ENCODE measurements at places on chromosomes 1 and 21.

DNA sequence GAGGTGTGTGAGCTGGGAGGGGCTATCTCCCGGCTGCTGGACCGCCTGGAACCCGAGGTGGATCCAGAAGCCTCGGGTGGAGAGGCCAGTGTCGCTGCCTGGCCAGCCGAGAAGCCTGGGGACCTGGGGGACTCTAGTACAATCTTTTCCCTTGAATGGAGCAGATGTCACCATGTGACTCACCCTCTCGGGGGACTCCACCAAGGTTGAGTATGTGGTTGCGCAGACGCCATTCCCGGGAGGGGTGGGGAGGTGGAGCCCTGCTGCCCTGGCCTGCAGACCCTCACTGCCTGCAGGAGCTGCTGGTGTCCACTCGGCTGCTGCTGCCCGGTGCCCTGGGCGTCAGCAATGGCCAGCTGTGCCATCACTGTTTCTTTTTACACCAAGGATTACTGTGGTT is 40.3 kb downstream of the TP73 start:
- no peak for DNase-seq

GRCh38 chr1:31111290-31111951 is 45.9 kb upstream of the PUM1 start:
- DNase-seq, result no peak

DNA sequence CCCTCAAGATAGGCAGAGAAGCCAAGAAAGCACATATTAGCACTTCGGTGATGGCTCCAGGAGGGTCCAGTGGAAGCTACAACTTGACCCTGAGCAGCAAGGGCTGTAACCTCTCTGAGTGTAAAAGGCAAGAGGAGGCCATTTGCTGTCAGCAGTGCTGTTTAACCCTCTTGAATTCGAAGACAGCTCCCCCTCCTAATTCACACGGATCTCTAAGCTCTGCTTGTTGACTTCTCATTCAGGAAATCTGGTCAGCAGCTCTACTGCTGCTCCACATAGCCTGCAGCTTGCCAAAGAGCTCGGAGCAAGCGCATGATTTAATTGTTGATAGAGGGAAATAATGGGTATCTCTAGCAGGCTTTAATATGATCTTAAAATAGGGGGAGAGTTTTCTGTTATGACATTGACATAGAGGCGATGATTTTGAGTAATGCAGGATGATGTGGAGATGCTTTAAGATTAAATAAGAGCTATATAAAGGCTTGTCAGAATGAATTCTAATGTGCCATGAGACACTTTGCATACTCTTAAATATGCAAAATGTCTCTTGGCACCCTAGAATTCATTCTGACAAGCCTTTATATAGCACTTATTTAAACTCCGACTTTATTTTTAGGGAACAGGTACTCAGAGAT is 79.4 kb upstream of the USH2A start:
- no peak for DNase-seq

- no peak for DNase-seq
These were observed 1144.1 kb upstream of the ADGRL2 start for GRCh38 chr1:80656641-80657040.

DNA sequence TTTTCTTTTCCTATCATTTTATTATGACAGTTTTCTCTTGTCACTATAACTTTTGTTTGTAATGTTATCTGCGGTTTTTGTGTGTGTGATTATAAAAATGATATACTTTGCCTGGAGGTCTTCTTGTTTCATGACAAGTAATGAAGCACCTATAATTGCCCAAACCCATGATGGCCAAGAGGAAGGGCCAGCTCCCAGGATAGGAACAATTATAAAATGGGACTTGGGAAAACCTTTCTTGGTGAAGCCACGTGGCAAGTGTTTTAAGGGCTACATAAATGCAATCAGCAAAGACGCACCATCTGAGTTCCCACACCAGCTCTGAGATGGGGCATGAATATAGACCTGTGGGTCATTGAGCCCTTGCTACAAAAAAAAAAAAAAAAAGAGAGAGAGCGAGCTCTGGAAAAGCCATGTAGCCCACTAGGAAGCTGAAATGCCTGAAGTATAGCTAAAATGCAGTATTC is 462.6 kb upstream of the RUNX1 start:
- no peak for DNase-seq

DNA sequence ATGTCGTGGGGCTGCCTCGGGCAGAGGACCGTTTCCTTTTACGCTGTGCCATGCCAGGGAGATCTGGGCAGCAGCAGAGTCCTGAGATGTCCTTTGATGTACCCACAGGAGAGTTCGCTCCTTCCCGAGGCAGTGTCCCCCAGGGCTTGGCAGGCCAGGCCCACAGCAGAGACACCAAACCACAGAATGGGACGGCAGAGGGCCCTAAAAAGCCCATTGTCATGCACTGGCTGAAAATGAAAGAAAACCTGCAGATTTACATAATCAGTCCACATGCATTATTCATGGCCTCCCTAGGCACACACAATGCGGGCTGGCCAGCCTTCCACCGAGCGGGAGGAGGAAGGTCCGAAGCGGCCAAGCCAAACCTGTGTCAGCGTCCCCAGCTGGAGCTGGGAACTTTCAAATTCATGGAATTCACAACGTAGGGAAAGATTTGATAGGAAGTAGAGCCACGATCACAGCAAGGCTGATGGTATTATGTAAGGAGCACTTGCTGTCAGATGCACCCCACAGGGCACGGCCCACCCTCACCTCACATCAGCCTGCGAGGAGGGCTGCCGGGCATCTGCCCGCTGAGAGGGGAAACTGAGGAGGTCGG is 25.3 kb upstream of the EFHD2 start:
- no peak for DNase-seq

DNA sequence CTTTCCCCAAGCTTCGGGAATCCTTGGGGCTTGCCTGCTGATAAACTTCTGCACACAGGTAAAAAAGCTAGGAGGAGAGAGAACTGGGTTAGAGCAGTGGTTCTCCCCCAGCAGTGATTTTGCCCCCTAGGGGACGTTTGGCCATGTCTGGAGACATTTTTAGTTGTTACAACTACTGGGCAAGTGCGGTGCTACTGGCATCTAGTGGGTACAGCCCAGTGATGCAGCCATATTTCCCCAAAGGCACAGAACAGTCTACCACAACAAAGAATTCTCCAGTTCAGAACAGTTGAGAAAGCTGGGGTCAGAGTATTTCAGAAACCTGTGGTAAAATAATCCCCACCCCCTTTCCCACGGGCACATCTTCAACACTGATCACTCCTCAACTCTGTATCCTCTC is 41.3 kb downstream of the LRRC71 start:
- no peak for DNase-seq

DNA sequence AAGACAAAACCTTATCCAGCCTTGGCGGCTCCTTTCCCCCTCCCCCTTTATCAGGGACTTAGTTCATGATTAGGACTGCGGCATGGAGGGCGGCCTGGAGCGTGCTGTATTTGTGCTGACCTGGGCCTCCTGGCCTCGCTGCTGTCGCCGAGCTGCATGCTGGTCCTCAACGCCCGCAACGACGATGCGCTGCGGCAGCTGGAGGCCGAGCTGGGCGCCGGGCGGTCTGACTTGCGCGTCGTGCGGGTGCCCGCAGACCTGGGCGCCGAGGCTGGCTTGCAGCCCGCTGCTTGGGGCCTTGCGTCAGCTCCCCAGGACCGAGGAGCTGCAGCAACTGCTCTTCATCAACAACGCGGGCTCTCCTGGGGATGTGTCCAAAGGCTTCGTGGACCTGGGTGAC is 70.9 kb downstream of the TM2D1 start:
- DNase-seq, result no peak

DNA sequence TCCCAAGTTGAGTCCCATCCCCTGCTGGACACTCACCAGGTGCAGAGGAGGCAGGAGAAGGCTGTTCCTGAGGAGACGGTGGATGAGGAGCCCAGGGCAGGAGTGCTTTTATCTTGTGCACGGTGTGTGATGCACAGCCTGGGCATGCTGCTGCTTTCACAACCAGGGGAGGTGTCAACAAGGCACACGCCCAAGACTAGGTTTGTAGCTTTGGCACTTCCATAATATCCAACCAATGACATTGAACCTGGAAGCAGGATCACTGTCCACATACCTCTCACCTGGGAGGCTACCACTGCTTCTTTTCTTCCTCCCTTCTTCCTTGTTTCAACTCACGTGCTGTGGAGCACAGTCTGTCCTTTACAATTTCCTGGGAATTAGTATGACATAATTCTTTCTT is at the start of gene LCE3D:
Gene LCE3D, minus strand, starts transcription at position 84 of the 400 bp plus-strand sequence. CDS start 580 bp downstream, outside the sequence.
- DNase-seq, result no peak

DNA sequence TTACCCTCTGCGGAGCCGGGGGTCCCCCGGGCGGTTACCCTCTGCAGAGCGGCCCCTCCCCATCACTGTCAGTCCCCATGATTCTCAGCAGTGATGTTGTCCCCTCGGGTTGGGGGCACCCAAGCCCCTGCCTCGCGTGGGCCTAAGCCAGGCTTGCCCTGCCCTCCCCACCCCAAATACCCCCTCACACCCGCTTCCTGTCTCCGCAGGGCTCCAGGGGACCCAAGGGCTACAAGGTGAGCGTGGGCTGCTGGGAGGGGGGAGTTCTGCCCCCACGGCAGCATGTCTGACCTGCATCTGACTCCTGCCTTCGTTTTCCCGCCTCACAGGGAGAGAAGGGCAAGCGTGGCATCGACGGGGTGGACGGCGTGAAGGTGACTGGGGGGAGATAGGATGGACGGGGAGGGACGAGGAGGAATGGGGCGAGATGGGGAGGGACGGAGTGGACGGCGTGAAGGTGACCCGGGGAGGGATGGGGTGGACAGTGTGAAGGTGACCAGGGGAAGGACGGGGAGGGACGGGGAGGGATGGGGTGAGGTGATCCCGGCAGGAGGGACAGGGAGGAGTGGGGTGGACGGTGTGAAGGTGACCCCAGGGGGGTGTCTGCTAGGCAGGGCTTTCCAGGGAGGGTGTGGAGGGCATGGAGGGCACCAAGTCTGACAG is 8.6 kb downstream of the COL6A1 start:
- DNase-seq, result no peak

GRCh38 chr1:5990913-5991312 is 1.3 kb downstream of the NPHP4 start:
- DNase-seq, result no peak

All from SIG-M5 (cell line).